NCI-H526 (cell line): ENCODE measurements at places on chromosomes 5 and 9.

DNA sequence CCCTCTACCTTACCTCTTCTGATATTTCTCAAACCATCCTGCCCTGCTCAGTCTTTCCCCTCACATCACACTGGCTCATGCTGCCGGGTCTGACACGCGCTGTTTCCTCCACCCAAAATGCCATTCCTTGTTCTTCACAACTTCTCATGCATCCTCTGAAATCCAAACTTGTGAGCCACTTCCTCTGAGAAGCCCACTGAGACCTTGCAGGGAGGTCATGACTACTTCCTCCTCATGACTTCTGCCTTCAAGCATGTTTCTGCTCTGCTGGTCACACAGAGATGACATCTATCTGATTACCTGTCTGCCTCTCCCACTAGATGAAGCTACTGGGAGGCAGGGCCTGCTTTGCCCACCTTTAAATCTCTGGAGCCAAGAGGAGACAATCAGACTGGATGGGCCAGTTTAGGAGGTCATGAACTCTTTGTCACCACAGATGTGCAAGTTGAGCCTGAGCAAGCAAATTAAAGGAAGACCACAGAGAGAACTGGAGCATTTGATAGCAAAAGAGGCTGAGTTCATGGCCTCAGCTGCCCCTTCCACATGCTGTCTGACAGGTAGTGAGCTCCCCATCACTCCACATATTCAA is 119.8 kb upstream of the TBC1D2 start:
- no peak for DNase-seq

DNA sequence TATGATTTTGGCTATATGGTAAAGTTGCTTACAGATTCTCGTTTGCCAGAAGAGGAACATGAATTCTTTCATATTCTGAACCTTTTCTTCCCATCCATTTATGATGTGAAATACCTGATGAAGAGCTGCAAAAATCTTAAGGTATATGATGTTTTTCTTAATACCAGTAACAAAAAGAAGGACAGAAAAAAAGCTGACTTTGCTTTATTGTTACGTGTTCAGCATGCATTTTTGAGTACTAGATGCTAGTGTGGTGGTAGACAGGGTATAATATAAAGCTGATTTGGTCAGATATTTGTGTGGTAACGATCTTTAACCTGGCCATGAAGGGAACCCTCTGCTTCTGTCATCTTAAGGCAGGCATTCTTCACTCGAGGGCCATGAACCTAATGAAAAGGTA is 13.3 kb downstream of the CNOT8 start:
- no peak for DNase-seq

- DNase-seq: peak; percentile 85
Observed at GRCh38 chr5:160399402-160400353, at the start of gene FAM200C. Gene FAM200C (minus strand): TSS chr5:160400054. CDS start chr5:160395490, 4,564 bp downstream.

GRCh38 chr5:122311961-122312590 is at the start of gene SNCAIP:
Gene SNCAIP (plus strand): TSS chr5:122312237. CDS start chr5:122391135, 78,898 bp downstream.
- peak; percentile 62 for DNase-seq

- DNase-seq: no peak
Observed at GRCh38 chr9:72299017-72299603, 65.9 kb downstream of the ZFAND5 start.

DNA sequence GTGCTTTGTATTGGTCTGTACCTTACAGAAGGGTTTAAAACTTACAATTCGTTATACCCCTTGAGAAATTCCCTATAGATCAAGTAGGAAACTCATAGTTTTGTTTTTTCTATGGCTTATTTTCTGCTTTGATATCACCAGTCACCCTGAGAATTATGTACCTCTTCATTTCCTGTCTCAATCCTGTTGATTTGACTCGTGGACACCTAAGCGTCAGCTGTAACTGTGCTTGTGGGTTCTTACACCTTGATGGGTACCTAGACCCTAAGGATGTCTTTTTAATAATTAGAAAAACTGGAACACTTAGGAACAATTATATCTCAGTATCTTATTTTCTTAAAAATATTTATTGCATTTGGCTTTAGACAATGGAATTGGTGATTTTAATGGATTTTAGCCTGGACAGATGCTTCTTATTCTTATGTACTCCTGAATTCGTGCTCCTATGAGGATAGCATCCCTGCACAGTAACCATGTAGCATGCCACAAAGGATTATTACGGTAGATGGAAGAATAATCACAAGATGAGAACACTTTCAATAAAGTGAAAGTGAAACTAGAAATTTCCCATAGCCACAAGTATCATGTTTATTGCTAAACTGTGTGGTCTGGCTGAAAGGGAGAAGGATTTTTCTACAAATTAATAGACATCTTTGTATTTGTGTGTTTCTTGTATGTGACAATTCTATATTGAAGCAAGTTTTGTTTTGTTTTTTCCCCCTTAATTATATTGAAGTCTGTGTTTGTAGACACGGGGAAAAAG is 1920.3 kb upstream of the WWC1 start:
- DNase-seq: no peak

GRCh38 chr9:133436681-133437080 is 14.5 kb downstream of the ADAMTS13 start:
- no peak for DNase-seq

DNA sequence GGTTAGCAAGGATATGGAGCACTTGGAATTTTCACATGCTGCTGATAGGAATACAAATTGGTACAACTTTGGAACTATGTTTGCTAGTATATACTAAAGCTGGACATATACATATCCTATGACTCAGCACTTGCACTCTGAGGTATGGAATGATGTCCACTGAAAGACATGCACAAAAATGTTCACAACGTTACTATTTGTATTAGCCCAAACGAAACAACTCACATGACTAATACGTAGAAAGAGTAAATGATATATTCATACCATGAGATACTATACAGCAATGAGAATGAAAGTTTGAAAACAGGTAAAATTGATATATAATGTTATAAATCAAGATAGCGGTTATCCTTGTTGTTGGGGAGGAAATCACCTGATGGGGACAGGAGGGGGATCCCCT is 45.5 kb upstream of the CDC42SE2 start:
- no peak for DNase-seq
